ENCODE measurements at places on chromosomes 4 and X.

- DNase-seq, result no peak
These were observed 98.8 kb downstream of the CASK start for GRCh38 chrX:41824551-41824950.

DNA sequence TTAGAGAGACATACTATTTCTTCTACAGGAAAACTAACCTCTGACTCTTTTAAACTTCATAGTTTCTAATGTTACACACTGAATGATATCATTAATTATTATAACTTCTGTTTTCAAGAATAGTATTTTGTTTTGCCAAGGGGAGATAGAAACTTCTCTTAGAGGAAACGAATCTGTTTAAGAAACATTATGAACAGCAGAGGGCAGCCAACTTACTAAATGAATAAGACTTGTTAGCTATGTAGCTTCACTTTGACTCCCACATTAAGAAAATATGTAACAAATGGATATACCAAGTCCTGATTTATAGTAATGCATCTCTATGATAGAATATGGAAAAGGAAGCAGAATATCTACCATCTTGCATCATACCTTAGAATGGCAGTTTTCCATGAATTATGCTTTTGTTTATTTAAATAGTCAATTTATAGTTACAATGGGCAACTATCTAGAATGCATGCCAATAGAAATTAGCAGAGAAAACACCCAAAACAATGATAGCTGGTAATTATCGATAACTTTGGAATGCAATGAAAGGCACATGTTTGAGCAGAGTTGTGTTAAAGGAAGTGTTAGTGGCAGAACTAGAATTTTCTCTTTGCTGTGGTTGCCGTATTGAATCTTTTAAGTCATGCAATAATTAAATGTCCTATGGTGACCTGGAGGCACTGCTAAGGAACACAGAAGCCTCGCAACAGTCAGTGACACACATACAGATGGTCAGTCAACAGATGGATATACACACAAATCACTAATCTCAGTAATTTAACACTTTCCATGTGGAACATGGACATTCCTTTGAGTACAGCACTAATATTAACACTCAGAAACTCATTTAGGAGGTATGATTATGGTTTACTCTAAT lies 105.7 kb upstream of the PDLIM3 start:
- DNase-seq, result no peak

DNA sequence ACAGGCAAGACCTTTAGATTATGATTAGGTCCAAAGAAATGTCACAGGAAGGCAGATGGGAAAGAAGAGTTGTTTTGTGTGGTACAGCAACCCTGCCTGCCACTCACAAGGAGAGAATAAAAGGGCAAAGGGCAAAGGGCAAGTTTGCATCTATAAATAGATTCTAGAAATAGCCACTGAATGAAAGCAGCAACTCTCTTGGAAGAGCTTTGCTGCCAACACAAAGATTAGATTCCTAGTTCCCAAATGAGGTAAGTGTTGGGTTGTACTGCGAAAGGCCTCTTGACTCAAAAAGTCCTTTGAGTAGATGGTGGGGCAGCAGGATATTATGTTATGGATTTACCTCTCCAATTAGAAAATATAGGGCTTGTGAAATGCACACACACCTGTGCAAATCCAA lies 61.2 kb downstream of the MOSPD2 start:
- DNase-seq, result no peak

DNA sequence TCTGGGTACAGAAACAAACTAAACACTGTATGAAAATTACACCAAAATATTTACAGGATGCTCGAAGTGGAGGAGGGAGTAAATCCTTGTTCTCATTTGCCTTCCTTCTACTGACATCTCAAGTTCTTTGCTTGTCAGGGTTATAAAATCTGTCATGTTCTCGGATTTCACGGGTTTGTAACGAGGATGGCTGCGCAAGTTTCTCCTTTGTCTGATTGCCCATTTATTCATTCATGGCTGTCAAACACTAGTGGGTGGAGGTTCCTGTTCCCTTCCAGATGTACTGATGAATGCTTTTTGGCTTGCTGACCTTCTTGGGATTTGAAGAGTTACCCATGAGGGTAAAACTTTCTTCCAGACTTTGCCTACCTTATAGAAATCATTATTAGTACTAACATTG lies 206.9 kb downstream of the SPCS3 start:
- no peak for DNase-seq

DNA sequence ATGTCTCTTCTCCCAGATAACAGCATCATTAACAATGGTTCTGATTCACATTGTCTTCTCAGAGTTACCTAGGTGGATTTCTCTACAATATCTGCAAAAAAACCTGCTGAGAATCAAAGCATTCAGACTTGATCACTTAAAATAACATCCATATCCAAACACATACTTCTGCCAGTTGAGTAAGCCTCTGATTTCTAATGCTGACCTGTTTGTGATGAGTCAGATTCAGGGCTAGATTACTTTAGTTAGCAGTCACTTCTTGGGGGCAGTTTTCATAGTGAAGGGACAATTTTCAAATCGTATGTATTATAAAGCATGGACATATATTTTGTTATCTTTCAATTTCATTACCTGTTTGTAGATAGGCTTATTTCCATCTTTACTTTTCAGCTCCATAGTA lies 35.5 kb downstream of the CCNI start:
- no peak for DNase-seq

DNA sequence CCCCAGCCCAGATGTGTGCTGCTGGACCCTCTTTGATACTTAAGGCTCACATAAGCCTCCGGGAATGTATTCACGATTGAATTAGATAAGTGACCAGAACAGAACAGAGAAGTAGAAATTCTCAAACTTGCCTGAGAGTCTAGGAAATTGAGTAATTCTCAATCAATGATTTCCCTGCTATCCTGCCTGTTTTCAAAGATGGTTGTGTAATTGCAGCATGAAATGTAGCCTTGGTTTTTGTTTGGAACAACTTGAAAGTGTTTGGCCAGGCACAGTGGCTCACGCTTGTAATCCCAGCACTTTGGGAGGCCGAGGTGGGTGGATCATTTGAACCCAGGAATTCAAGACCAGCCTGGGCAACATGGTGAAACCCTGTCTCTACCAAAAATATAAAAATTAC lies 41.2 kb downstream of the TNIP2 start:
- DNase-seq, result no peak

DNA sequence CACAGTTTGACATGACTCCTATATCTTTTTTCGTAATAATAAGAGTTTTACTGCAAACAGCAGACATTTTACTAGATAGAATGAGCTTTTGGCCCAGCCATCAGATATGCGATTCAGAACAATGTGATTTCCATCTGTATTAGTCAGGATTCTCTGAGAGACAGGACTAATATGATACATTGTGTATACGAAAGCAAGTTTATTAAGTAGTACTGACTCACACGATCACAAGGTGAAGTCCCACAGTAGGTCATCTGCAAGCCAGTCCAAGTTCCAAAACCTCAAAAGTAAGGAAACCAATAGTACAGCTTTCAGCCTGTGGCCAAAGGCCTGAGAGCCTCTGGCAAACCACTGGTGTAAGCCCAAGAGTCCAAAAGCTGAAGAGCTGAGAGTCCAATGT lies 24.1 kb downstream of the CXCL8 start:
- no peak for DNase-seq

GRCh38 chrX:68917799-68918198 lies 89.0 kb downstream of the EFNB1 start:
- DNase-seq, result no peak

GRCh38 chr4:145043306-145043705 lies 54.7 kb downstream of the ANAPC10 start:
- no peak for DNase-seq

GRCh38 chrX:19350941-19351384 lies 7.2 kb downstream of the PDHA1 start:
- no peak for DNase-seq

- no peak for DNase-seq
These were observed 360.0 kb downstream of the GALNTL6 start for GRCh38 chr4:172173206-172173605.

DNA sequence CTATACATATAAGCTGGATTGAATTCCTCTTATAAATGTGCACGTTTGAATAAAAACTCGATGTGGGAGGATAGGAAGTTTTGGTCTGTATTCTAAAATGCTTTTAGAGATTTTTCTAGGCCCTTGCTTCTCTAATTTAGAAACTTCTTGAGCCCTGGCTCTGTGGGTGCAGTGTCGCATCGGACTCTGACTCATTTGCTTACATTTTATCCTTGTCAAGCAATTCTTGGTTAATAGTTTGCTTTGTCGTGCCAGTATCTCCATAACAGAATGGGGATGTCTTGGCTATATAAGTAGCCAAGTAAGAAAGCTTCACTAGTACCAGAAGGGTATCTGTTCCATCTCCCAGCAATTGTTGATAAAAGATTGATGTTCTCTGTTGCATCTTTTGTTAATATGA lies 10.7 kb downstream of the SGMS2 start:
- no peak for DNase-seq

DNA sequence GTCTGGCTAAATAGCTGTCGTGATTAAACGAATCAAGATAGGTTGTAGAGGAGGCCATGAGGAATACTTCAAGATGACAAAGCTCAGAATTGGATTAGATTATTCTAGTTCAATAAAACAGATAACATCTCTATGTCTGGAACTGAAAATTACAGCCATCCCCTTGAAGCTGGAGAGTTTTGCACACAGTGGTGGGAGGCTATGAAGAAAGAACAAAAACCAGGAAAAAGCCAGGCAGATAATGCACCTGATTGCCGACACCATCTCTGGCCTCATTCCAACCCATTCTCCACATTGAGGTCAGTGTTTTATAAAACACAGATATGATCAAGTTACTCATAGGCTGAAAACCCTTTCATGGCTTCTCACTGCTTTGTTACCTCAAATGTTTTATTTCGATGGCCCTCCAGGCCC lies 188.3 kb downstream of the RASL11B start:
- DNase-seq, result no peak

DNA sequence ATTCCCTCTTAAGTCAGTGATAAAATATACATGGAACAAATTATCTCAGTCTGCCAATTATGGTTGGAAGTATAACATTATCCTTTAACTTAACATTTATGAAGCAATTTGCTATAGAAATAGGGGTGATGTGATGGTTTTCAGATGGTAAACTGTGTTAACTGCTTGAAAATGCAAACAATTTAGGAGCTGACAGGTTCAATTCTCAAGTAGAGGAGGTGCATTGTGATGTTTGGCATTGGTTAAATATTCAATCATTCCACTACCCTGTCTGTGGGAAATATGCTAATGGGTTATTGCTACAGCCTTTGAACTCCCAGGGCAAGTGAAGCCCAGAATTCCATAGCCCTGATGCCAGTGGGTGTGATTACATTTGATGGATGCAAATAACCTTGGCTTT lies 243.4 kb upstream of the GK2 start:
- DNase-seq, result no peak

DNA sequence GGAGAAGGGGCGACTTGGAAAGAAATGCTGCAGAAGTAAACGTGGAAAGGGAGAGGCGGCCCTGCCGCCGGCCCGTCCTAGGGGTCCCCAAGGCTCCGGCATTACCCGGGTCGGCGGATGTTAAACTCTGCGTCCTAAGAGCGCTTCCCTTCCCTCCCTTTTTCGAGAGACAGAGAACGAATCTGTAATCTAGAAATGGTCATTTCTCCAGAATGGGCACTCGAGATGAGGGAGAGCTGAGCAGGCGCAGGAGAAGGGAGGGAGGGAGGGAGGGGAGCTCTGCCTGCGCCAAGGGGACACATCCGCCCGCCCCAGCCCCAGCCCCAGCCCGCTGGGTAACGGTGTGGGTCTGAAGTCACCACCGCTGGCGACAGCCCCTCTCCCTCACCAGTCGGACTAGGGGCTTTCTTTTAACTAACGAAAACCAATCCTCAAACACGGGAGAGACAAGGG lies 1.7 kb downstream of the HCFC1 start:
- peak; percentile 56 for DNase-seq

GRCh38 chr4:55947912-55948725 lies 626 bp upstream of the CEP135 start:
- peak; percentile 20 for DNase-seq

GRCh38 chrX:51641421-51642021 lies 22.8 kb upstream of the CENPVL3 start:
- DNase-seq, result no peak

DNA sequence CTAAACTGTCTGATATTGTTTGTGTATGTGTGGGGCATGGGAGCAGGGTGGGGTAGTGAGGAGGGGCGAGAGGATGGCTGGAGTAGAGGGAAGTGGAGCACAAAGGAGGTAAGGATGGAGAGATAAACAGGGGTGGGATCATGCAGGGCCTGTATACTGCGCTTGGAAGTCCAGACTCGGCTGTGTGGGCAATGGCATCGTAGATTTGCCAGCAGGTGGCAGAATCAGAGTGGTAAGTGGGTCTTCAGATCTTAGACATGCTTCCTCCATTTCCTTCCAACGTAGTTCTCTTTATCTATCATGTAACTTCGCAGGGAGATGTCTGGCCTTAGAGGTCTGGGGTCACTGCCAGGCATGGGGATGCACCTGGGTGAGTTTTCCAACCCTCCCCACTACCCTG lies 155.5 kb downstream of the PDGFRA start:
- no peak for DNase-seq

GRCh38 chr4:53497487-53498244 lies 93.6 kb downstream of the LNX1 start:
- DNase-seq, result no peak

- DNase-seq, result no peak
These were observed 45.5 kb downstream of the ETNPPL start for GRCh38 chr4:108717386-108717785.

DNA sequence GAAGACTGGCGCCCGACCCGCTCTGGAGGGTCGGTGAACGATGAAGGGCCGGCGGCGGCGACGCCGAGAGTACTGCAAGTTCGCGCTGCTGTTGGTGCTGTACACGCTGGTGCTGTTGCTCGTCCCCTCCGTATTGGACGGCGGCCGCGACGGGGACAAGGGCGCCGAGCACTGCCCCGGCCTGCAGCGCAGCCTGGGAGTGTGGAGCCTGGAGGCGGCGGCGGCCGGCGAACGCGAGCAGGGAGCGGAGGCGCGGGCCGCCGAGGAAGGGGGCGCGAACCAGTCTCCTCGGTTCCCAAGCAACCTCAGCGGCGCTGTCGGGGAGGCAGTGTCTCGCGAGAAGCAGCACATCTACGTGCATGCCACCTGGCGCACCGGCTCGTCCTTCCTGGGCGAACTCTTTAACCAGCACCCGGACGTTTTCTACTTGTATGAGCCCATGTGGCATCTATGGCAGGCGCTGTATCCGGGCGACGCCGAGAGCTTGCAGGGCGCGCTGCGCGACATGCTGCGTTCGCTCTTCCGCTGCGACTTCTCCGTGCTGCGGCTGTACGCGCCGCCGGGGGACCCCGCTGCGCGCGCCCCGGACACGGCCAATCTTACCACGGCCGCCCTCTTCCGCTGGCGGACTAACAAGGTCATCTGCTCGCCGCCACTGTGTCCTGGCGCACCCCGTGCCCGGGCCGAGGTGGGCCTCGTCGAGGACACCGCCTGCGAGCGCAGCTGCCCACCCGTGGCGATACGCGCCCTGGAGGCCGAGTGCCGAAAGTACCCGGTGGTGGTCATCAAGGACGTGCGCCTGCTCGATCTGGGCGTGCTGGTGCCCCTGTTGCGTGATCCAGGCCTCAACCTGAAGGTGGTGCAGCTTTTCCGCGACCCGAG lies 568 bp downstream of the CHST7 start:
- peak; percentile 68 for DNase-seq

DNA sequence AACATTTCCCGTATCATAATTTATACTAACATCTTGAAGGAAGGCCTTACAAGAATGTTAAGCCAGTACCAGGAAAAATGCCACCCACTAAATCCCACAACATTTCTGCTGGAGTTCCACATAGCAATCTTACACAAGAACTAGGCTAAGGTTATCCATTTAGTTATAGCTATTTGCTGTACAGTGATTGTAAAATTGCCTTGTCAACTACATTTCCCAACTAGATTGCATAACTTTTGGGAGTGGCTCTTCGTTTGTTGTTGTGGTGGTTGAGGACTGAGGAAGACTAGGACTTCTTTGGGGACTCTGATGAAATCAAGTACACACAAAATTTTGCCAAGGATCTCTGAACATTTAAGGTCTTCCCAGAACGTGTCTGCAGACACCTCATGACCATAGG lies 8.0 kb downstream of the IBSP start:
- no peak for DNase-seq
